ENCODE measurements at places on chromosomes 6 and 20.

DNA sequence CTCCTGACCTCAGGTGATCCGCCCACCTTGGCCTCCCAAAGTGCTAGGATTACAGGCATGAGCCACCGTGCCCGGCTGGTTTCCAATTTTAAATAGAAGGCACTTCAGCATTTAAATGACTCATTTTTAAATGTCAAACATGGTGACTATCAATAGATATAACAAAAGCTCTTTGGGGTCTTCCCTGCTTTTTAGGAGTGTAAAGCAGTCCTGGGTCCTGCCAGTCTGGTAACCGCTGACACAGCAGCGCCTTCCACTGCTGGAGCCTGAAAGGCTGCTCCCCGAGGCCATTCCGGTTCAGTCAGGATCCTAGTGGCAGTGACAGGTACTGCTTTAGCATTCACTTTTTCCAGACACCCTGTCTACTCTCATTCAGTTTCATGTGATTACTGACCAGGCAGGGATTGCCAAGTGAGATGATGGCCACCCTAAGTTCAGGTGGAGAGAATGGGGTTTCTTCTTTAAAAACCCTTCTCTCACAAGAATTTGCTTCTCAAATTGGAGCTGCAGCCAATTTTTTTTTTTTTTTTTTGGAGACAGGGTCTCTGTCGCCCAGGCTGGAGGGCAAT is 5.1 kb downstream of the DIDO1 start:
- DNase-seq: peak; percentile 63

- DNase-seq: peak; percentile 54
Measured at GRCh38 chr6:11236076-11236750, 3.7 kb upstream of the NEDD9 start.

GRCh38 chr6:12533586-12533985 is 183.0 kb upstream of the PHACTR1 start:
- DNase-seq: no peak

GRCh38 chr6:4210629-4211419 is 75.4 kb upstream of the ECI2 start:
- peak; percentile 13 for DNase-seq

DNA sequence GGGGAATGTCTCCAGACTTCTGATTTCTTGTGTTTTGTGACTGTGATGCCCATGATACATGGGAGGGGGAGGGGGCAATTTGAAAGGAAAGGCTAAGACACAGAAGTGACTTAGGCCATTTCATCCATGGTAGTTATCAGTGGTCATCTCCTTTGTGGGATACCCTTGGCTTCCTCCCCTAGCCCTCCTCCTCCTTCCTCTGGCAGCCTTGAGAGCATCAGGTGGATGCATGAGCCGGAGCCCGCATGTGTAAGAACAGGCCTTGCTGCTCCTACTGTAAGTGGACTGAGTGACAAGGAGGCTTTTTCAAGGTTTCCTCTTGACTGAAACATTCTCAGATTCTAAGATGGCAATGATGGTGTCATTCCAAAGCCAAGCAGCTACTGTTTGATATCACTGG is 874 bp downstream of the CD83 start:
- peak; percentile 4 for DNase-seq

DNA sequence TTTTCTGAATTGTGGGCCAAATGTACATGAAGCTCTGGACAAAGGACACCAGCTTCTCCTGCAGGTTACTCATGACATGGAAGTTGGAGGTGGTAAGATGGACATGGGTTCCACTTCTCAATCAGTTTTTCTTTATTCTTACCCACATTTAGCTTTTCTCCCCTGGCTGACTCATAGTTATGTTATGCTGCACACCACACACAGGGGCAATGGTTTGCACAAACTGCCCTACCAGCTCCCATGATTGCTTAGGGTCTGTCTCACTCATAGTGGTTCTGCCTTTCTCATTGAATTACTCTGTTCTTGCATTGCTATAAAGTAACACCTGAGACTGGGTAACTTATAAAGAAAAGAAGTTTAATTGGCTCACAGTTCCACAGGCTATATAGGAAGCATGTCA is 4.5 kb upstream of the CD109 start:
- DNase-seq: no peak

DNA sequence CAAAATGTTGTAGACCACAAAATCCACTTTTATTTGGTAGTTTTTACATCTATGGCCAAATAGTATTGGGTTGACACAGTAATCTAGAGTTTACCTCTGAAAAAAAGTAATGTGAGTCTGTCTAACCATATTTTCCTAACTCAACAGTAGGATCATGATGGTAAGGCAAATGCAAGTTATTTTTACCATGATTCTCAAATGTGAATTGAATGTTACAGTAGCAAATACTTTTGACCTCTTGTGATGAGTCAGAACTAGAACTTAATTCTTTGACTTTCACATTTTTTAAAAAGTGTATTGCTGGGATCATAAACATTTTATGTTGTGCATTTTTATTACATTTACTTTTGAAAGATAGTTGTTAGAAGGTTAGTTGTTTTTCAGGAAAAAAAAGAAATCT is 22.0 kb downstream of the RNF146 start:
- DNase-seq: no peak

GRCh38 chr6:45477790-45478189 is 100.1 kb upstream of the SUPT3H start:
- no peak for DNase-seq

Data from central memory CD4-positive, alpha-beta T cell (primary cell).